ENCODE measurements at places on chromosomes 11 and 22.

DNA sequence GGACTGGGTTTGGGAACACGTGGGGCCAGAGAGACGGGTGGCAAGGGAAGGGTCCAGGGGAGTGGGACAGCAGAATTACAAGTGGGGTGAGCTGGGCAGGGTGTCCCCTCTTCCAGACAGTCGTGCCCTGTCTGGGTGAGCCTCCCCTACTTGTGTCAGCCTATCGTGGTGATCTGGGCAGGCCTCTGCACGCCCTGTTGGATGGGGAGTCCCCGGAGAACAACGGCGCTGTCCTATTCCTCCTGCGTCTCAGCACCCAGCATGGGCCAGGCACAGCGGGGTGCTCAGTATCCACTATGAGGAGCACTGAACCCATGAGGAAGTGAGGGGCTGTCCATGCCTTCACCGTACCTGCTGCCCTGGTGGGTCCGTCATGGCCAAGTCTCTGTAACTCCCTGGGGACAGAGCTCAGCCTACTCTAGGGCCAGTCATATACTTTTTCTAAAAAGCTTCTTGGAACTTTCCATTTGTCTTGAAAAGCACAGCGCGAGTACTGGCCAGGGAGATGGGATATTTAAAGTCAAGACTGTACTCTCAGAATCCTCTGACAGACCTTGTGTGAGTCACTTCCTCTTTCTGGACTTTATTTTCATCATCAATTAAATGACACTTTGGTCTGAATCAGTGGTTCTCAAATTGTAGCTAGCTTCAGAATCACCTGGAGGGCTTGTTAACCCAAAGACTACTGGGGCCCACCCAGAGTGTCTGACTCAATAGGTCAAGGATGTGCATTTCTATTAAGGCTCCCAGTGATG is 81.7 kb upstream of the NECTIN1 start:
- DNase-seq, result no peak

- DNase-seq, result no peak
Observed at GRCh38 chr22:39722032-39722325, 151.4 kb downstream of the CACNA1I start.

GRCh38 chr11:5258543-5259262 is 4.1 kb upstream of the HBG2 start:
- DNase-seq, result no peak

DNA sequence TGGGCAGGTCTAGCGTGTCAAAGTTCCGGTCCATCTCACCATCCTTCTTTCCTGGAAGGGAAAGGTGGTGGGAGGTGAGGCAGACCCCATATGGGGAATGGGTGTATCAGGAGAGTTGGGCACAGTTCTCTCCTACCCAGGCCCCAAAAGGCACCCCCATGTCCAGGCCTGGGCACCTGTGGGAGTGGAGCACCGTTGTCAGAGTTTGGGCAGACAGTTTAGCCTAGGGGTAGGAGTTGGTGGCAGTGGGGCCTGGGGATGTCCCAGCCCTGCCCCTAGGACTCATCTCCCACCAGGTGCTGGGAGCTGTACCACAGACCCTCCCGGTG is 34.1 kb upstream of the TXNRD2 start:
- no peak for DNase-seq

DNA sequence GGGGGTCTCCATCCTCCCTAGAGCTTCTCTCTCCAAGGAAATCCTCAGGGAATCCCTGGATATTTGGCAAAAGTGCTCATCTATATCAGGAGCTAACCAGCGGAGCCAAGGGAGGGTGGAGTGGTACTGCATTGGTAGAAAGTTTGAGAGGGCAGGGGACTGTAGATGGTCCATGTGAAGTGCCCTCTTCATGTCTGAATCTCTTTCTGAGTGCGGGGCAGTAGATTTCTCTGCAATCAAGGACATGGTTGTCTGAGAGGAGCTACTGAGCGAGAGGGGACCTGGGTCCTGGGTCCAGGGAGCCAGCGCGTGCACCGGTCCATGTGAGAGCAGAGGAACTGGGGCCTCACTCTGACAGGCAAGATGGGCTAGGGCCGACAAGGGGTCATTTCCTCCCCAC is 701 bp downstream of the DIXDC1 start:
- DNase-seq, result peak; percentile 38

- peak; percentile 97 for DNase-seq
Observed at GRCh38 chr11:66082946-66083698, 13.1 kb downstream of the PACS1 start.

GRCh38 chr22:31295831-31296657 is 3.8 kb upstream of the PIK3IP1 start:
- DNase-seq, result peak; percentile 15

DNA sequence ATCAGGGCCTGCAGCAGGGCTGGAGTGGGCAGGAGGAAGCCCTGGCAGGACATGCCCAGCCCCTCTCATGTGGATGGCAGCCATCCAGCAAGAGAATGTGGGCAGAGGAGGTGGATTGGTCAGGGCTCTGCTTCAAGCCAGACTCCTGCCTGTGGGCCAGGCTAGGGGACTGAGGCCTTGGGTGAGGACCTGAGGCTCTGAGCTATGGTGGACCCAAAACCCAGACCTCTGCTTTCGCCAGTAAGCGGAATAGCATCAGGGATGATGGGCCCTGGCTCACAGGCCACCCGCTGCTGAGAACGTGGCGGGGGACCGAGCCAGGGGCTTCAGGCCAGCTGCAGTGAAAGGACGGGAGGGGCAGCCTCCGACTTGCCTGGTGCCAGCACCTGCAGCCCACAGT is 57.4 kb downstream of the LINC01488 start:
- no peak for DNase-seq

DNA sequence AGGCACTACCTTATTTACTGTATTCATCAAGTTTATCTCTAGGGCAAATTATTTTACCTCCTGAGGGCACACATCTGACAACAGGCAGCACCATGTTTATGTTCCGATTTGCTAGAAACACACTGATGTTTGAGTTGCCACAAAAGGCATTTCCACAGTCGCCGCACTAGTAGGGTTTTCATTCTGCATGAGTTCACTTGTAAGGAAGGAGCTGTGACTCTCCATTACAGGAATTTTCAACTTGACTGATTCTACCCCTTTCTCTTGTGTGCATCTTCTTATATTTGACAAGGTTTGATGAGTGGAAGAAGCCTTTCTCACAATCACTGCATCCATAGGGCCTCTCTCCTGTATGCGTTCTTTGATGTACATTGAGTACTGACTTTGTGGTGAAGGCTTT is 455.9 kb upstream of the CNTN5 start:
- no peak for DNase-seq

DNA sequence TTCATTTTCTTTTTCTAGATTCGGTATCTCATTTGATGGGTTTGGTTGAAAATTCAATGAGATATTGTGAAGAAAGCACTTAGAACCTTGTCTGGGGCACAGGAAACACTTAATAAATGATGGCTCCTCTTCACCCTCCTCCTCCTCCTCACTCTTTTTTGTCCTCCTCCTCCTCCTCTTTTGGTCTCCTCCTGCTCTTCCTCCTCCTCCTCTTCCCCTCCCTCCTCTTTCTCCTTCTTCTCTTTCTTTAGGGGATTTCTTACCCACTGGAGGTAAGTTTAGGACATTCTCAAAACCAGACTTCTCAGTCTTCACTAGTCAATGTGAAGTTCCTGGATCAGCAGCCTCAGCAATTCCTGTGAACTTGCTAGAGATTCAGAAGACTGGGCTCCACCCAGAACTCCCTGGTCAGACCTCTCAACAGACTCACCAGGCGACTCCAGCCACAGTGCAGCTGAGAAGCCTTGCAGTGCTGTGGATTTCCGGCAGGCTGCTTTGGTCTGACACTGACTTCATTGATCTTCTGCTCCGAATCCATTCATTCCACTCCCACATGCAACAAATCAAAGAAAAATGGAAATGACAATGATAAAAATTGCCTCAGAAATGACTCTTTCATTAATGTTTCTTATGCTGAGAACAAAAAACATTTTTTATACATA is 368.6 kb upstream of the B3GAT1 start:
- no peak for DNase-seq

- no peak for DNase-seq
Observed at GRCh38 chr11:68274306-68274705, 2.5 kb upstream of the C11orf24 start.

DNA sequence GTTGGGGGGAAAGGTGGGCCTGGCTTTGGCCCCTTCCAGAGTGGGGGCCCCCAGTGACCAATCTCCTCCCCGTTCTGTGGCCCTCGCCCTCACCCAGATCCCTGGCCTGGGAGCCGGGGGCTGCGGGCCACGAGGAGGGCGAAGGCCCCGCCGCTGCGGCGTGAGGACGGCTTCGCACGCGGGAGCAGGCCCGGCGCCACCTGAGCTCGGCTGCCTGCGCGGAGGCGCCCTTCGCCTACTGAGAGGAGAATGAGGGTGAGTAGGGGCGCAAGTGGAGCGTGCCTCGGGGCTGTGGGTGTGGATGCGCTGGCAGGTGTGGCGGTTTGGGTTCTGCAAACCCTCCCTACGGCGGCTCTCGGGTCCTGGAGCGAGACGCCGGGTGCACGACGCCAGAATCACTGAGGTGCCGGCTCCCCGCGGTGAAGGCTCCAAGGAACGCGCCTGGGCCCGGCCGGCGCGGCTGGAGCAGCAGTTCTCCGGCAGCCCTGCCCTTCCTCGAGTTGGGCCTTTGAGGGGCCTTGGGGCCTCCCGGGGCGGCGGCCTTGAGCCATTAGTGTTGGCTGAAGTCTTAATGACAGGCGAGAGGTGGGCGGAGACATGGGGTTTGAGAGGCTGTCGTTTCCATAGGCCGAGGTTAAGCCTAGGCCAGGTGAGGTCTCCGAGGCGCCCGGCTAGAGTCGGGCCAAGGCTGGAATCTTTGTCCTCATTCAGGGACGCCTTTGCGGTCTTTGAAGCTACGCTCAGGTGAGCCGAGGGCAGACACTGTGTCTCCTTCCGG is 65.3 kb downstream of the CTTN start:
- no peak for DNase-seq

- DNase-seq, result no peak
Observed at GRCh38 chr11:102197670-102198139, 87.5 kb downstream of the YAP1 start.

- DNase-seq, result no peak
Observed at GRCh38 chr11:12581416-12581815, 92.8 kb upstream of the TEAD1 start.

DNA sequence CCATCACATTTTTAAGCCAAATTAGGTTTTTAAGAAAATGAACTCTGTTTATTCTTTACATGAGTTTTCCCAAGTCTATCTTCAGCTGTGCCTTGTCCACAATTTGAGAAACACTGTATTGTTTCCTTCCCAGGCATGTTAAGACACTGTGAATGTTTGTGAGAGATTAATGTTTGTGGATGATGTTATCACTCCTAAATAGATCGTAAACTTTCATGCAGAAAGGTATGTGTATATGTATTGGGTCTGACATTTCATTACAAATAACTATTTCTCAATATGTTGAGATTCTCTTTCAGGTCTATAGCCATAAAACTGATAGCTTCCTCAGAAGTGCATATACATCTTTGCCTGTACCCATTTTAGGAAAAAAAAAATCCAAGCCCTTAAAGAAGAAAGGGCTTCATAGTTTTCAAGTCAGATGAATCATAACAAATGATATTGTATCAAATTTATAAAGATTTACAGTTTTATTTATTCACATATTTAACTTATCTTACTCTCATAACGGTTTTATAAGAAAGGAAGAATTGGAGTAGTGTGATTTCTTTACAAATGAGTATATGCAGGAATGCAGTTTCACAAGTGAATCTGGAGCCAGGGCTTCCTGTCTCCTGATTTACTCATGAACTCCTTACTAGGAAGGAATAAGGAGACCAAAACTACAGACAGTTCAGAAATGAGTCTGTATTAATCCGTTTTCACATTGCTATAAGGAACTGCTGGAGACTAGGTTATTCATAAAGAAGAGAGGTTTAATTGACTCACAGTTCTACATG is 11.2 kb downstream of the OR8D1 start:
- DNase-seq, result no peak

- DNase-seq, result peak; percentile 15
Observed at GRCh38 chr22:22748297-22748743, 103.9 kb downstream of the GGTLC2 start.

DNA sequence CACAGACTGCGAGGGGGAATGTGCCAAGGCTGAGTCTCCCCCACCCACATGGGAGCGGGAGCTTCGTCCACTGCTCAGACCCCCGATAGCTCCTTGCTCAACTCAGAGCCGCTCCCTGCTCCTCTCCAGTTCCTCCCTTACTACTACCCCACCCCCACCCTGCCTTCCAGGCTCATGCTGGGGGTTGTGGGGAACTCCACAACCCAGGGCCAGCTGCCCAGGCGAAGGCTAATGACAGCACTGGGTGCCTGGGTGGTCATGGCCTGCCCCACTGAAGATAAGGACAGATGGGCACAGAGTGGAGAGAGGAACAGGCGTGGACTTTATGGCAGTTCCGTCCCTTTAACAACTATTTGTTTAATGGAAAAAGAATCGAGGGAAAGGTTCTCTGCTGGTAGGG is 73.7 kb downstream of the PDE2A start:
- no peak for DNase-seq

DNA sequence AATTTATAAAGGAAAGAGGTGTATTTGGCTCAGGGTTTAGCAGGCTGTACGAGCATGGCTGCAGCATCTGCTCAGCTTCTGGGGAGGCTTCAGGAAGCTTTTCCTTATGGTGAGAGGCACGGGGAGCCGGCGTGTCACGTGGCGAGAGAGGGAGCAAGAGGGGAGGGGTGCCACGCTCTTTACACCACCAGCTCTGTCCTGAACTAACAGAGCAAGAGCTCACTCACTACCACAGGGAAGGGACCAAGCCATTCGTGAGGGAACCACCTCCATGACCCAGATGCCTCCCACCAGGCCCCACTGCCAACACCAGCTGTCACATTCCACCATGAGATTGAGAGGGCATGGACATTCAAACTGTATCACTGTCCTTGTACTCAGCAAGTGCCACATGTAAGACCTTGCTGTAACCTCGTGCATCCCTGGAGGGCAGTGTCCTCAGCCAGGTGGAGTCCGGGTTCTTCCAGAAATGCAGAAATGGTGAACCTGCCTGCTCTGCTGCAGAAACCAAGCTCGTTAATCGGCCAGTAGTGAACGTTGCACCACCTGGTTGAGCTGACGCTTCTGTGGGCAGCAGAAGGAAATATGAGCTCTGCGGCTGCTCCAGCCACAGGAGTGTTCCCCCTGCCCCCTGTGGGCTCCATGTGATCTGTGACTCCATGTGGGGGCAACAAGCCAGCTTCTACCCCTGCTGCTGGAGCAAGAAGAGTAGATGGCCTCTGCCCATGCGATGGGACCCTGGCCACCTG is 368.6 kb downstream of the TBC1D22A start:
- no peak for DNase-seq

DNA sequence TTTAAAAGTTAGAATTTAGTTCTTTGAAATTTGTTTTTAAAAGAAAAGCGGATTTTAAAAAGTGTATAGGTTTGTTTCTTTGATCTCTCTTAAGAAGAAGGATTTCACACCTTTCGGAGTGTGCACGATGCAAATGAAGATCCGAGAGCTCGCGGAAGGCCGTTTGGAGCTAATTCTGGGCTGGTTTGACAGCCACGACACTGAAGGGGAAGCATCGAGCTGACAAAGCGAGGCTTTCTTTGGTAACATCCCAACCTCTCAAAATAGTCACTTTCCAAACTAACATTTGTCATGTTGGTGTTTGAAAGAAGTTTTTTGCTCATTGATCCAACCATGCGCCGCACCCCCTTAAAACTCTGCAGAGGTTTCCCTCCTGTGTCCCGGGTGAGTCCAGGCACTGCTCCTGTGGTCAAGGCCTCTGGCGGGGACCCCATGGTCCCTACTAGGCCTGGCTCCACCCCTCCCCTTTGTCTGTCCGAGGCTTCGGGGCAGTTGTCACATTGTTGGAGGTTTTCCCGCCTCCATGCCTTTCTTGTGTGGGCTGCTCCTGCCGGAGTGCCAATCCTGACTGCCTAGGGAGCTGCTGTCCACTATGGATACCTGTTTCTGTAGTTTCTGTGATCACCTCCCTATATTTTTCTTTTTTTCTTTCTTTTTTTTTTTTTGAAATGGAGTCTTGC is 39.7 kb downstream of the MPPED1 start:
- no peak for DNase-seq

Data from NCI-H69 (cell line).